ENCODE measurements at places on chromosomes 12 and 14.

GRCh38 chr12:67742461-67742860, 93.9 kb downstream of the DYRK2 start:
- no peak for DNase-seq

GRCh38 chr12:86104087-86104486, 152.1 kb downstream of the MGAT4C start:
- no peak for DNase-seq

- DNase-seq = no peak
Measured at GRCh38 chr12:79559591-79559990, 131.2 kb downstream of the PAWR start.

DNA sequence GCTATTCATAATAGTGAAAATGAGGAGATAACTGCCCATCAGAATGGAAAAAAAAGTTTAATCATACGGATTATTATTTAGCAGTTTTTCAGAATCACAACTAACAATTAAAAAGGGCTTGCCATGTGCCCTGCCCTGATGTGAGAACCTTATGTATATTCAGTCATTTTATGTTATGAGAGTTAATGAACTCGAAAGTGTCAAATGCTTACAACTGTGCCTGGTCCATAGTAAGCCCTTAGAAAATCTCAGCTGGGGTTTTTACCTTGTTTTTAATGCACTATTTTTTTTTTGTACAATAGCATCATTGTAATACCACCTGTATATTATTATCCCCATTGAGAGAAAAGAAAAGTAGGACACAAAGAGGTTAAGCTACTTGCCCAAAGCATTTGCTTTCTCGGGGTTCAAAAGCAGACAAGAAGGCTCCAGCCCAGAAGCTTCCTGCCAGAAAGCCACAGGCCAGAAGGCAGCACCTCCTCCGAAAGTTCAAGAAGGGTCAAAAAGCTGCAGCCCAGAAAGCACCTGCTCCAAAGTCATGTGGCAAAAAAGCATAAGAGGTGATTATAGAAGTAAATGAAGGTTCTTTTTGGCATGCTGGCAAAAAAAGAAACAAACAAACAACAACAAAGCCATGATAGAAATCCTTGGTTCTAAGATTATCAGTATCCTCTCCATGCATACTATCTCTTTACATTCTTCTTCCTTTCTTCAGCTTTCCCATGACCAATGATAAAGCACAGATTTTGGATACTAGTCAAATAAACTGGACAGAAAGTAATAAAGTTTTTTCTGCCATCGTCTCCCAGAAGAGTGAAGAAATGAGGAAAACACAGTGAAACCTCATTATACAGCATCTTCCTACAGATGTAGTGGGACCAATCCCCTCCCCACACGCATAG, 59.1 kb upstream of the NAP1L1 start:
- no peak for DNase-seq

DNA sequence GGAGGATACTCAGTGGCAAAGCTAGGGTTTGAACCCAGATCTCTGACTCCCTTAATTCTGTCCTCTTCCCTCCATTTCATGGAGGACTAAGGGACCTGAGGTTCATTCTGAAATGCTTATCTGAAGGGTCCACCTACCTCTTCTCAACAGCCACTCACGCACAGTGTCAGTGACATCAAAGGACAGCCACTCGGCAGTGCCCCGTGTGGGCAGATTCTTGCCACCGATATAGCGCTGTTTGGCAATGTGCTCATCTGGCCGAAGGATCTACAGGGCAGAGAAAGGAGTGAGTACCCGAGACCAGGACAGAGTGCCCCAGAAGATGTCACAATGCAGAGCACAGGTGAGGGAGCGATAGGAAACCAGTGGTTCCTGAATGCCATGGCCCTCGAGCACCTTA, 10.8 kb downstream of the TGFB3 start:
- no peak for DNase-seq

DNA sequence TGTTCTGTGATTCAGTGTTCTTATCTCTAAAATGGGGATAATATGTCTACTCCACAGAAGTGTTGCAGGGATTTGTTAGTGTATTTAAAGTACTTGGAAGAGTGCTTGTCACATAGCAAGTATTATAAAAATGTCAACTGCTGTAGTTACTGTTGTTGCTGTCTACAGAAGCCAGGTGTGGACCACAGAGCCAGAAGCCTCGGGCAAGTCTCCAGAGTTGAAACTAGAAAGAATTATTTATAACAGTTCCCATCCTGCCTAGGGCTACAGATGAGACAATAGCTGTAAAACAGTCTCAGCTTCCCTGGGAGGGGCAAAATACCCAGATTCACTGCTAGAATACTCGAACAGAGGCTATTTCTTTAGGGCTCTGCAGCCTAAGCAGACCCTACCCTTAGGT, 55.4 kb upstream of the FUT8 start:
- no peak for DNase-seq

GRCh38 chr12:103268831-103269514, 226.8 kb downstream of the C12orf42 start:
- no peak for DNase-seq

DNA sequence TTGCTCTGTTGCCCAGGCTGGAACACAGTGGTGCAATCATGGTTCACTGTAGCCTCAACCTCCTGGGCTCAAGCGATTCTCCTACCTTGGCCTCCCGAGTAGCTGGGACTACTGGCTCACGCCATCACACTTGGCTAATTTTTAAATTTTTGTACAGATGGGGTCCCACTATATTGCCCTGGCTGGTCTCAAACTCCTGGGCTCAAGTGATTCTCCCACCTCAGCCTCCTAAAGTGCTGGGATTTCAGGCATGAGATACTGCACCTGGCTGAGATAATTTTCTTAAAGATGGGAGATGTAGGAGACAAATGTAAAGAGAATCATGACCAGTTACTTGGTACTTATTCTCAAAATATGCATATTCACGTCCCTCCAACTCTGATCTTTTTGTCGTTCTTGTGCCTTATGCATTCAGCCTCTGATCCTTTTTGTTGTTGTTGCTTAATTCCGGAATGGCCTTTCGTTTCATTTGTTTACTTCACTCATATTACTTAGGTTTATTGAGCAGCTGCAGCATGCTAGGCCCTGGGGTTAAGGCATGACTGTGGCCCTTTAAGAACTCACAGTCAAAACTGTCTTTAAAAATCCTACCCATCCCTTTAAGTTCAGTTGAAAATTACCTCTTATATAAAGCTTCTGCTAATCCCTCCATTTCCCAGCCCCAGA, 8.9 kb downstream of the RBMS2 start:
- DNase-seq = no peak

- DNase-seq = no peak
Measured at GRCh38 chr12:8037947-8038346, 5.4 kb downstream of the FOXJ2 start.

DNA sequence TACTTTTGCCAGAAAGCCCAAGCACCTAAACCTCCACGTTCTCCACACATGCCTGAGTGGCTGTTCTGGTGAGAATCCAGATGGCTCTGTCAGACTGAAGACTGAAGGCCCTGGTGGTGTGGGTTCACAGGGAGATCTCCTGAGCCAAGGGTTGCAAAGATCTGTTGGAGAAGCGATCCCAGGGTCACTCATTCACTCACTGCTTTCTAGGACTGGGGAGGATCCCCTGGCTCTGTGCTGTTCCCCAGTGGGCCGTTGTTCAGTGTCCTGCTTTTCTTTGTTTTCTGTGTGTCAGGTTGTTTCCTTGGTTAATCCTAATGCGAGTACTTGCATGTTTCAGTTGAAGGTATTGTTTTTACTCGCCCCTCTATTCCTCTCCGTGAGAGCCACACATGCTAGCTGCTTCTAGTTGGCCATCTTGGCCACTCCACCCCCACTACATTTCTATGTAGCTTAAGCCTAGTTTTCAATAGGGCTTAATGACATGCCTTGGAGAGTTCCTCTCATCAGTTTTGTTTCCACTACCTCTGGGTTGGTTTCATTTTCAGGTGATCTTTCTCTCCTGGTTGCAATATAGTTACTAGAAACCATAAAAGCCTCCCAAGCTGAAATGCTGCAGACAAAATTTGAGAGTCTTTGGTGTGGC, 144.5 kb upstream of the SLC38A2 start:
- no peak for DNase-seq

DNA sequence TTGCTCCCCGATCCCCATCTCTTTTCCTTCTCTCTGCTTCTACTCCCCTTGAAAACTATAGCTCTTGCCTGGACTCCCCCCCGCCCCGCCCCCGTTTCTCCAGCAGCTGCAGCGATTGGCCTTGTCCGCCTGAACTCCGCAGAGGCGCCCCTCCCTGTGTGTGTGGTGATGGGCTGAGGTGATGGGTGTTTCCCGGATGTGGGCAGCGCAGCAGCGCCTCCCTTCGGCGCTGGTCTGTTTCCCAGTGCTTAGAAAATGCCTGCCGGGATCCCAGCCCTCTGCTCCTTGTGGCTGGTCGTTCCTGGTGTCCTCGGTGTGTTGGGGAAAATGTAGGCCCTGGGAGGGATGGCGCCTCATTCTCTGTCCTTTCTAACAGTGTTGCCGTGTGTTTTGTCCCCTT, 43.3 kb downstream of the GALNT8 start:
- no peak for DNase-seq

- no peak for DNase-seq
Measured at GRCh38 chr14:73775339-73776193, 61.4 kb upstream of the PNMA1 start.

DNA sequence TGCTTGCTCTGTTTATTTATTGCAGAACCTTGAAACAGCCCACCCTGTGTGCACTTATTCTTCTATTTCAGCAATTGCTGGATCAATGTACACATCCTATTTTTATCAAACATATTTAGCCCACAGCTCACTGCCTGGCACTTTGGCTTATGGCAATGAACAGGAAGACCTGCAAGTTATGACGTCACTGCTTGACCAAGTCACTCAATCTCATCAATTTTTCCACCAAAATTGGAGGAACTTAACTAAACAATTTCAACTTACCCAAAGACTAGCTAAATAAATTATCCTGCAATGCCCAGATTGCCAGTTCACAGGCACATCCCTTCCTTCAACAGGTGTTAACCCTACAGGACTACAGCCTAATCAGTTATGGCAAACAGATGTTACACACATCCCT, 89.3 kb downstream of the FSCB start:
- no peak for DNase-seq

DNA sequence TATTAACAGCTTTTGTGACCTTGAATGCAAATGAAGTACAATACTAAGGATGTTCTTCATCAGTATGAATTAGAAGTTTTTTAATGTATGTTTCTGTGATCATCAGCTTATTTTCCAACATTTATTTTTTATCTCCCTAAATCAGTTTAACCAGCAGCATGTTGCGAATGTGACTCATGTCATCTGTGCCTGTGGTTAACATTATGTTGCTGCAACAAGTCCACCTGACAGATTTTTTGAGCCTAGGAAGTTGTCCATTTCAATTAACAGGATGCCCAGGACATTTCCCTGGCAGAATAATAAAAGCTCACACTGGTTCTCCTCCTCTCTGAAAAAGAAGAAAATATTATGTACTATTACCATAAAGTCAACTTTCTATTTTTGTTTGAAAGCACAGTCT, 155.5 kb downstream of the SYT1 start:
- no peak for DNase-seq

GRCh38 chr12:8127138-8127537, 3.7 kb downstream of the CLEC4A start:
- DNase-seq = no peak

GRCh38 chr12:77328326-77328725, 263.0 kb upstream of the E2F7 start:
- DNase-seq = no peak

DNA sequence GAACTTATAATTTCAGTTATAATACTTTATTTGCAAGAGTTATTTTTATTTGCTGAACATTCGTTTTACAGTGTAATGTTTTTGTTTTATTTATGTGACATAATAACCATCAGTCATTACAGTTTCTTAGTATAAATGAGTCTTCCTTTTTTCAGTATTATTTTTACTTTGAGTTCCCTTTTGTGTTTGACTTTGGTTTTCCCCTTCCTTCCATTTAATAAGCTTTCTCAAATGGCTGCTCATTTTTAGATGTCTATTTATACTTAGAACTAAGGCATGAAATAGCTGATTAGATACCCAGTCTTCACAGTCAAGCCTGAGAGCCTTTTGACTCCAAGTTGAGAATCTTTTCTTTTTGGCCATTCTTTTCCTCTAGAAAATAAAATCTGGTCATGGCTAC, 404.5 kb downstream of the LRFN5 start:
- no peak for DNase-seq

GRCh38 chr14:69137416-69137815, 15.5 kb downstream of the DCAF5 start:
- no peak for DNase-seq

DNA sequence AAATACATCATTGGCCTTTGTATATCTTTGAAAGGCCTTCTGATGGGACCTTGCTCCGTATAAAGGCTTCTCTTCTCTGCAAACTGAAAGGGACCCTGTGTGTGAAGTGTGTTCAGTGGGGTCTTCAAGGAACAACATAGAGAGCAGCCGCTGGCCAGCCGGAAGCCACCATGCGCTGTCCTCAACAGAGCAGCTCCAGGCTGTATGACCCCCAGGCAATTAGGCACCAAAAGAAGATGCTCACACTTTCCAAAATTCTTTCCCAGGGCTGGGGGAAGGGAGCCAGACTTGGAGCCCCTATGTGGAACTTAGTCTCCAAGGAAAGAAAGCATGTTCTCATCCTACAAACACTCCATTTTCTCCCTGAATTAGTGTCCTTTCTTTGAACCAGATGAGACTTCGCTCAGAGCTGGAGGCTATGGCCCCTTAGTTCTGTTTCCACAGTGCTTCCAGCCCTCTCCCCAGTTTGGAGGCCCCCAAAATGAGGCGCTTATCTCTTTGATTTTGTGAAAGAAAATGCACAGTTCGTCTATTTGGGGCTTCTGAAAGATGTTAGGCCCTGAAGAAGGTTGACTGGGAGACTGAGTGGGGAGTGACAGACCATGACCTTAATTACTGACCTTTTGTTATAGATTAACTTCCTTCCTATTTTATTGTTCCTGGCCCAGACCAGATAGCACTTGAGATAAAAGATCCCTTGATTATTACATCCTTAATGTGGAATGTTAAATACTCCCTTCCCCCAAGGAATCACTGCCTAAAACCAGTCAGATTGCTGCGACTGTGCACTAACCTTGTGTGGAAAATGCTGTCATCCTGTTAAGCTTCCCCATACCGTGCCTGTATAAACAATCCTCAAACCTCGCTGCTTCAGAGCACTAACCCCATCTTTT, 128.3 kb upstream of the FGD4 start:
- no peak for DNase-seq

- no peak for DNase-seq
Measured at GRCh38 chr14:96748362-96748761, 48.8 kb upstream of the VRK1 start.

GRCh38 chr14:54893151-54893760, 9.4 kb downstream of the GCH1 start:
- peak; percentile 63 for DNase-seq

- DNase-seq = no peak
Measured at GRCh38 chr14:69081271-69081670, 71.6 kb downstream of the DCAF5 start.

DNA sequence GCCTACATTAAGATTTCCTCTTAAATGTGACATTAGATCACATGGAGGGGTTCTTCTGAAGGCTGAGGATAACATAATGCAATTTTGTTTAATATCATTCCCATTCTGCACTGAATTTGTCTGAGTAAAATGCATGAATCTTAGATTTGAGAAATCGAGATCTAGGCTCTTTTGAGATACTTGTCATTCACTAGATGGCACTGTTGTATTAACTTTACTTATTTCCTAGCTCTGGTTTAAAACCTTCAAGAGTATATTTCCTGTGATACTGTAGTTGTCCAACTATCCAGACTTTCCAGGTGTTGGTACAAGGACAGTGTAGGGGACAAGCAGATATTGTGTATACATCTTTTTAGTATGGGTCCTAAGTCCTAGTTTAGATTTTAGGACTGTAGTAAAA, 91.7 kb upstream of the SEL1L start:
- peak; percentile 4 for DNase-seq

Data from AG08395 (cell line).